Stimulated activated CD4-positive, alpha-beta T cell treated with anti-CD3 and anti-CD28 coated beads, TNF-alpha, amount 100 ng/mL, for 48 hours (primary cell): ENCODE measurements at places on chromosomes 2 and 18.

DNA sequence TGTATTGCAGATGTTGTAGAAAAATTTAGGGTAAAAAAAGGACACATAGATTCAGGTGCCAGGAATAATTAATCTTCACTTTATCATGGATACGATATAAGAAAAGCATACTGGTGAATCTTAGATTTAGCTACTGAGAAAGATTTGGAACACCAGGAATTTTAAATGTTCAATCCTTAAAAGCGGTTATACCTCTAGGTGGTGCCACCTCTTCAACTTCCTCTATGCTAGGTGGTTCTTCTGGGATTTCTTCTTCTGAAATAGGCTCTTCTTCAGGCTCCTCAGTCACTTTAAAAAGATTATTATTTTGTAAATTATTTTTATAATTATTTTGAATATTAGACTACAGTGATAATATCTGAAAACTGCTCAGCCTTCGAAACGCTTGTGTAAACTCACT is 133.1 kb downstream of the TTN start:
- DNase-seq = no peak

DNA sequence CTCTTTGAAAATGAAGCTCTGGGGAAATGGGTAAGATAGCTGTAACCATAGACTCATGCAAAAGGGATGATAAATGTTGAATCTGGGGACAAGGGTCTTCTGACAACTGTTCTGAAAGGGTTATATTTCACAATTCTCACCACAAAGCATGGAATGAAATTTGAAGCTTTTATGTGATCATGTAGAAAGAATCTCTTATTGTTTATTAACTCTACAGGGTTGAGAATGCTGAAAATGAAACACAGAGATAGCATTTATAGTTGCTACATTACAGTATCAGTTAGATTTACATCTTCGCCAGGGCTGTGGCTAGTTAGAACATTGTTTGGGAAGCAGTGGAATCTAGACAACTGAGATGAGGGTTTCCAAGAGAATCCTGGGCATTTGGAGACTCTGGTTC is 97.4 kb upstream of the LHCGR start:
- no peak for DNase-seq

DNA sequence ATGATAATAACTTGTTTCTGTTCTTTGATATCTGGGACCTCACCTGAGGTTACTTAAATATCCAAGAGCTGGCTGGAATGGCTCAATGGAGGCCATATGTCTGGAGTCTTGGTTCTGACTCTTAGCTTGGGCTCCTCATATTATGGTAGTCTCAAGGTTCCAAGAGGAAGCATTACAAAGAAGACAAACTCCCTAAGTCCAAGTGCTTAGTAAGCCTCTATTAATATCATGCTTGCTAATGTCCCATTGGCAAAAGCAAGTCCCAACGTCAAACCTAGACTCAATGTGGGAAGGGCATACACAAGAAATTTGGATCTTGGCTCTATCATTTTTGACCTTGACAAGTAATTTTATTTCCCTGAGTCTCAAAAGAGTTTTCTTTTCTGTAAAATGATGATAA is 49.2 kb upstream of the SPOPL start:
- no peak for DNase-seq

DNA sequence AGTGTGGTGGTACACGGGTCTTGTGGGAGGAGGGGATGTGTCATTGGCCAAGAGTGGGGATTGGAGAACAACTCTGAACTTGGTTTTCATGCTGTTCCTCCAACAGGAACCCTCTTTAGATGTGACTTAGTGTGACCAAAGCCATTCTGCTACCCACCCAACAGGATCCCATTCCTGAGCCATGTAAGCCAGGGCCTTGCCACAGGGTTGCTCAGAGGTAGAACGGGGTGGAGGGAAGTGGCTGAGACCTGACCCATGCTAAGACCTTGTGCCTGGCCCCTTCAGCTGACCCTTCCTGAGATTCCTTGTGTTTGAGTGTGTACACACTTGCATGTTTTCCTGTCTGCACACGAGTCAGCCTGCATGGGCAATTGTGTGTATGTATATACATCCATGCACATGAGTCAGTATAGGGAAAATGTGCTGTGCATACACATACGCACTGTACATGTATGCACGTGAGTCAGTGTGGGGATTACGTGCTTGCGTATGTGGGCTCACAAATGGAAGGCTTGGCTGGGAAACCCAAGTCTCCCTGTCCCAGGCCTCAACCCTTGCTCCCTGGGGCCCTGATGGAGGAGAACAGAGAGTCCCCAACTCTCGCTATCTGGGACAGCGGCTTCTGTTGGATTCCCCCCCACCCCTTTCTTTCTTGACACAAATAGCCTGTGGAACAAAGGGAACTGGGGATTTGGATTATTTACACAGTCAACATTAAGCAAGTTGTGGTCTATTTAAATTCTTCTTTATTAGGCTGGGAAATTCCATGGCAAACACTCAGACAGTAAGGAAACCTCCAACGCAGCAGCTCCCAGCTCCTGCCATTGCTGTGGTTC is 339.8 kb downstream of the DYSF start:
- DNase-seq = no peak

DNA sequence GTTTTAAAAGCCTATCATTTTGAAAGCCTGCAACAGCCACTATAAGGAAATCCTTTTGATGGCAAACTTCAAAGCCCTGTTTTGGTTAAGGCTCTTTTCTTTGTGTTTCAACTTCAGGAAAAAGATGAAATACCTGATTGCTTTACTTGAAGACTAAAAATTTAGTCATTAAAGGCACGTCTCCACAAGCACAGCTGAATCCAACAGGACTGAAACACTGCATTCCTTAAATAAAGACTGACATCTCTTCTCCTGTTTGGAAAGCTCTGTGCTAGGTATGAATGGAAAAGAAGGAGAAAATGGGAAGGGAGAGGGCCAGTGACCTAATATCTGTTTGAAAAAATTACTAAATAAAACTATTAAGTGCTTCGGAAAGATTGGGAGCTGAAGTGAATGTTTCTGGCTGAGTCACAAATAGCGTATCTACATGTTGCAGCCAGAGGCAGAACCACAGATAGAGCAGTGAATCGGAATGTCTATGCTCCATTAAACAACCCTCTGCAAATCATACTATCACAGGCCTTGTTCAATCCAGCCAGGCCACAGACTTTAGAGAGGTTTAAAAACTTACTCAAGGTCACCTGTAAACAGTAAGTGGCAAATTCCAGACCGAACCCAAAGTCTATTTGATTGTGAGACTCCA is 21.1 kb upstream of the RALBP1 start:
- DNase-seq = no peak

DNA sequence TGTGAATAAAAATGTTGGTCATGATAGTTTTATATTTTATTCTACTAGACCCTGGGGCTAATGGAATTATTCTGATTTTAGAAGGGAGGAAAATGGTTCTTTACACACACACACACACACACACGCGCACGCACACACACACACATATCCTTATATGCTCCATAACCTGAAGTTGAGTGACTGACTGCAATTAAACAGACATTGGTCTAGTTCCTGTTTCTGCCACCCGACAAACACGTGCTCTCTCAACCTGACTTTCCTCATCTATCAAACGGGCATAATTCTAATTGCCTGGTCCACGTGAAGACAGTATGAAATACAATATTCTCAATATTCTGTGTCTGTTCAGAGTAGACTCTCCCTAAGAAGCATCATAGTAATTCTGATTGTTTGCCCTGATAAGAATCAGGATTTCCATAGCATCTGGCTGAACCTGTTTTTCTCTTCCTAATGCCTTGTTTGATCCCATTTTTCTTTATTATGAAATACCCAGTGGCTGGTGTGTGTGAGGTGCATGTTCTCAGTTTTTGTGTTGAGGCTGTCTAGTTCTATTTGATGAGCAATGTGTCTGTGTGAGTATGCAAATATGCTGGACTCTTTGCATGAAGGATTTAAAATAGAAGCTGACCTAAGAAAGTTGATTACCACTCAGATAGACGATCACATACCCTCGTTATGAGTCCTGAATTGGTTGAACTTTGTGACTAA is 51.0 kb downstream of the SETBP1 start:
- no peak for DNase-seq

DNA sequence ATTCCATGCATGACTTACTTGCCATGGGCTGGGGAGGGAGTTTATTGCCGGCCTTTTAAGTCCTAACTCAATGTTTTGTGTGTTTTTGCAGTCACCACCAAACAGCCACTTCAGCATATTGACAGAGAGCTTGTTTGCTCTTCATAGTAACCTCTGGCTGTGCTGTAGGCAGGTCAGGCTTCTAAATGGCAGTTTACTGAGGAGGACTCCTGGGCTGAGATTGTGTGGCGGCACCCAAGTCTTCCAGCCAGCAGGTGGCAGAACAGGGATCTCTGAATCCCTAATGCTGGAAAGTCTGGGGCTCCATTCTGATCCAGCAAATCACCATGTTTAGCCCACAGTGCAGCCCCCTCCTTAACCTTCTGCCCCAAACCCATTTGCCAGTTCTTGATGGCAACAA is 121.2 kb downstream of the CAPN13 start:
- DNase-seq = no peak

DNA sequence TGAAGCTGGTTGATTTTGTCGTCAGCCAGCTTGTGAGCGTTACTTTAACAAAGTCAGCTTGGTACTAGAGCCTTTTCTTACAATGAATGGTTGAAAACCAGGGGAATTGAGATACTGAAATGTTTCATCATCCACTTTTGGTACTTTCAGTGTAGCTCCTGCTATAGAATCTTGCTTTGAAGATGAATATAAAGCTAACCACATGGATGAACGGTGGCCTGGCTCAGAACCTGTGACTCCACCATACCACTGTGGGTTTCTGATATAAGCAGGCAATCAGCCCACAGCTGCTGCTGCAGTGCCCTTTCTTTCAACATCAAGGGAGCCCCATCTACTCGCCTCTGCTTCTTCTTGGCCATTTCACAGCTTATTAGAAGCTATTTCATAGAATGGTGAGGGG is 53.2 kb upstream of the GPR45 start:
- DNase-seq = peak; percentile 7

- no peak for DNase-seq
These were observed 50.7 kb downstream of the TRIP12 start for GRCh38 chr2:229870903-229871656.

DNA sequence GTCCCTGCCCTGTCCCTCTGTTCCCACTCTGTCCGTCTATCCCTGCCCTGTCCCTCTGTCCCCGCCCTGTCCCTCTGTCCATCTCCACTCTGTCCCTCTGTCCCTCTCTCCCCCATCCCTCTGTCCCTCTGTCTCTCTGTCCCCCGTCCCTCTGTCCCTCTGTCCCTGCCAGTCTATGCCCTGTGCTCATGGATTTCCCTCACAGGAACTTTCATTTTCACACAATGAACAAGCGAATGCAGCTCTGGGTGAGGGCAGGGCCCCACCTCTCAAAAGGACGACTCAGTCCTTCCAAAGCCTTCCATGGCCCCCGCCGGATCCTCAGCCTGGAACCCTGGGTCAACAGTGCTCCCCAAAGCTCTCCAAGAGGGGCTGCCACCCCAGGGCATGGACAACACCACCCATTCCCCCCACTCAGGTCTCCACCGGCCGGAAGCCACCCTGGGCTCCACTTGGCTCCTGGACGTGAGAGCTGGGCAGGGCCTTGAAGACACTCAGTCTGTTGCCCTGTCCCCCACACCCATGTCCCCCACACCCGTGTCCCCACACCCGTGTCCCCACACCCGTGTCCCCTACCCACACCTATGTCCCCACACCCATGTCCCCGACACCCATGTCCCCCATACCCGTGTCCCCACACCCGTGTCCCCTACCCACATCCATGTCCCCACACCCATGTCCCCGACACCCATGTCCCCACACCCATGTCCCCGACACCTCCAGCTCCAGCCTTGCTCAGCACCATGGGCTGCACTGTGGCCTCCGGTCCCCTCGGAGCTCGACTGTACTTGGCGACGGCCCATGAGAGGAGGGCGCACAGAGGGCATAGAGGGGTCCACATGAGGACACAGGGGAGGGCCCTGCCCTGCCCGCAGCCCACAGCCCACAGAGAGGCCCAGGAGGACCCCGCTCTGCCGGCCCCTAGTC is 156.0 kb downstream of the PXDN start:
- no peak for DNase-seq

GRCh38 chr2:30412684-30413570 is 34.1 kb upstream of the LCLAT1 start:
- no peak for DNase-seq

DNA sequence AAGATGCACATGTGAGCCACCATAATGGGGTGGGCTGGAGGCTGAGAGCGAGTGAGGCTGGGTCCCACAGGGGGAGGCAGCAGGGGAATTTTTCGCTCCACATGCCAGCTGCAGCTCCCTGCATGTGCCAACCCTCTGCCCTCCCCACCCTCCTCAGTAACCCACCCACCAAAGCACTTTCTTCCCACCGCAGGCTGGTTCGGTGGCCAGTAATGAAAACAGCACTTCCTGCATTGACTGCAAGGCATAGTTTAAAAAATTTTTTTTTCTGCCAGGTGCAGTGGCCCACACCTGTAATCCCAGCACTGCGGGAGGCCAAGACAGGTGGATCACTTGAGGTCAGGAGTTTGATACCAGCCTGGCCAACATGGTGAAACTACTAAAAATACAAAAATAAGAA is 147.5 kb upstream of the TTC39C start:
- no peak for DNase-seq

GRCh38 chr18:59484131-59484530 is 125.1 kb upstream of the LMAN1 start:
- no peak for DNase-seq
